ENCODE measurements at places on chromosomes 1 and 21.

- no peak for DNase-seq
Measured at GRCh38 chr1:151135433-151136385, 10.7 kb downstream of the SEMA6C start.

GRCh38 chr1:171784784-171785183 lies 3.3 kb downstream of the METTL13 start:
- no peak for DNase-seq

DNA sequence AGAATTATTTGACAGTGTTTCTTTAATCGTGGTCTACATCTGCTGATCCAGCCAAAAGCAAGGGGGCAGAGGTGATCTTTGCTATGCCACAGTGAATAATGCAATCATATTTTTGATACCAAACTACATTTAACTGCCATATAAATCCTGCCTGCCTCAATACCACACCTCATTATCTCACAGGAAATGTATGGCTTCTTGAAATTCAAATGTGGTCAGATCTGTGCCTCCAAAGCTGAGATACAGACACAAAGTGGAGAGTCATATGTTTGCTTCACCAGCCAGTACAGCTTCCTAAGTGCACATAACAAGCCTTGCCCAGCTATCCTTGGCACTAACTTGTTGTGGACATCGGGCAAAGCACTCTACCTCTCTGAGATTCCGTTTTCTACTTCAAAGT lies 250.0 kb upstream of the NFIA start:
- no peak for DNase-seq

DNA sequence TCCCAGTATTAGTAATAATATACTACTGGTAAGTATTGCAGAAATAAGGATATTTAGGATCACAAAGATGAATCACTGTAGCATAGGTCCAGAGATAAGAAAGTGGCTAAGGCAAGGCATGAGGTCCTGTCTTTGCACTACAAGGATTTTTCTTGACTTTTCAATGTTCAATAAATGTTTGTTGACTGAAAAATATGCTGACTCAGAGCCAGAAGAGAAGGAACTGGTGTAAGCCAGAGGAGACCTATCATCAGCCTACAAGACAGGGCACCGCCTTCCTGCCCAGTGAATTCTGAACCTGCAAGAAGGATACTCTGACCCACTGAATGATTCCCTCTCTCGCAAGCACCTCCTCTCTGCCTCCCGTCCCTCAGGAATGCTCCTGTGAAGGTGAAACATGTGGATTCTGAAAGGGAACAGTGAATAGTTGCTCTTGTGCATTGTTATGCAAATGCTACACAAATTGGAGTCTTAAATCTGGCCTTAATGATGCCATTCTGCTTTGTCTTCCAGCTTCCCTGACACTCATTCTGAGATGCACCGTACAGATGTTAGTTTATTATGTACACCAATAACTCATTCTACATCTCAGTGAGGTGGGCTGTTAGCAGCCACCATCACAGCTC lies 540.0 kb downstream of the OMA1 start:
- no peak for DNase-seq

- DNase-seq = no peak
Measured at GRCh38 chr1:241507189-241507863, 12.2 kb downstream of the FH start.

DNA sequence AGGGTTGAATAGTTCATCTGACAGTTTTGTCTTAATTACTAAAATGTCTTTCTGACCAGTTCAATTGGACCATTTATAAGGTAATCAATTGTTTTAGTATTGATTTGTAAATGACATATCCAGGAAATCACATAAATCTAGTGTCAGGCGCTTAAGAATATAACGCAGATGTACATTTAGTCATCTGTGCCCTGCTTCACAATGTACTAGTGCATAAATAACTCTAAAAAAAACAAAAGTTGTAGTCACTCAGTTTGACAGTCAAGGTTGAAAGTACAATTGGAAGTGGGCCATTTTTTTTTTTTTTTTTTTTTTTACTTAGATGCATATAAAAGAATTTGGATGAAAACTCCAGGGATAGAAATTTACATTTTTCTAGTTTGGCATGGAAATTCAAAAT lies 490.4 kb downstream of the PTPRC start:
- no peak for DNase-seq

DNA sequence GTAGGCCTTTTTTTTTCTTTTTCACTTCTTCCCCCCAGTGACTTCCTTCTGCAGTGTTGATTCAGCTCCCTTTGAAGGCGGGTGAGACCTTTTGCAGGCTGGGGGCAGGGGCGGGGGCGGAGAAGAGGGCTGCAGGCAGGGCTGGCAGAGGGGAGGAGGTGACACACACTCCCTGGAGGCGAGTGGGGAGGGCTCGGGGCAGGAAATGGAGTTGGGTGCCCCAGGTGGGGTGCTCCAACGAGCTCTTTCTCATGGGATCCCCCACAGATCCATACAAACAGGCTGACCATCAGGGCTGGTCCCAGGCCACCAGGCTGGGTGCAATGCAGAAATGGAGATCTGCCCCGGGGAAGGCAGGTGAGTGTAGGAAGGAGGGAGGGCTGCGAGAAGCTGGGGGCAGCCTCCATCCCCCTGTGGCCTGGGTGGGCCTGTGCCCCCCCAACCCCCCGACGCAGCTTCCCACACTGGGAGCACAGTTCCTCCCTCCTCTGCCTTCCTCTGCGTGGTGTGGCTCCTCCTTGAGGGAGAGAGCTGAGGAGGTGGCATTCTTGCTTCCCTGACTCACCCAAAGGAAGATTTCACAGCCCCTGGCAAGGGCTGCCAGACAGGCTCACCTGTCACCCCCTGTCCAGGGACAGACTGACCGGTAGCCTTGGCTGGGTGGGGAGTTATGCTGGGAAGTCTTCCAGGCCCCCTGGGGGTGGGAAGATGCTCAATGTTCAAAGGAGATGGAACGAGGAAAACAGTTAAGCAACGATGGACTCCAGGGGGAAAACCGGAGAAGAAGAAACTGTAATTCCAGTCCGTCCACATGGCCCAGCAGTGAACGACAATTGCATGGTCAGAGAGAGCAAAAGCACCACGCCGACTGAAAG lies 7.1 kb upstream of the ITGB2 start:
- DNase-seq = no peak

DNA sequence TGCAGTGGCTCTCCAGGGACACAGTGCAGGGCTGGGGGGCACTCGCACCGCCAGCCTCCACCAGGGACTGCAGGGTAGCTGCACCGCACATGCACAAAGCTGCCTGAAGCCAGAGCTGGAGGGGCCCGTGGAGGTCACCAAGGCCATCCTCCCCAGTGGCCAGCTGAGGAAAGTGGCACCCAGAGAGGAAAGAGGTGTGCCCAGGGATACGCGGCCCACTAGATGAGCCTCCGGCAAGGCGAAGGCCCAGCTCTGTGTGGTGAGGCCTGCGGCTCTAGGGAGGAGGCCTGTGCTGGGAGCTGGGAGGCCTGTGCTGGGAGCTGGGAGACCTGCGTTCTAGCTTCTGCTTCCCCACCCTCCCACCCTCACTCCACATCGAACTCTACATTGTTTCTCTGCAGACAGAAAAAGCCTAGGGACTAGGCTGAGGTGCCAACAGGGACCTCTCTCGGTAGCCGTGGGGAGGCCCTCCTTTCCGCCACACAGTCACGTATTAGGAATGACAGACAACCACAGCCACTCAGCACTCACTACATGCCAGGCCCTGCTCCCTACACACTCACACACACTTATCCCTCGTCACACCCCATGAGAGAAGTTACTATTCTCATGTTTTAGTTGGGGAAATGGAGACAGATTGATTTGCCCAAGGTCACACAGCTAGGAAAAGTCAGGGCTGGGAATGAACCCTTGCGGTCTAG lies 921 bp upstream of the ASCL5 start:
- no peak for DNase-seq

DNA sequence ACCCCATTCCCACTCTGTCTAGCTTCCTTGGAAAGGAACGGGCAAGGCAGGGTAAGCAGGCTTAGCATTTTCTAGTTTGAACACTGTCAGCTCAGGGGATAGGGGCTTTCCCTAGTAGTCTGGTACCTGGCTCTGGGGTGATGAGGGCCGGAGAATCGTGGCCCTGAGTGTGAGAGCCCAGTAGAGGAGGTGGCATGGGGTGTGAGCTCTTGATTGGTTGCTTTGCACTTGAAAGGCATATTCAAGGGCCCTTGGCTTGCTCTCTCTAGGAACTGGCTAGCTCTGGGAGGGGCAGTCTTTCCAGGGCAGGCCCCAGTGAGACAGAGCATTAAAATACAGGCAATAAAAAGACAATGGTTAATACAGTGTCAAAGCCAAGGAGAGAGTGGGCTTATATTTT lies 10.8 kb upstream of the EXTL1 start:
- DNase-seq = no peak

- no peak for DNase-seq
Measured at GRCh38 chr21:41991659-41992058, 18.5 kb downstream of the ZBTB21 start.

DNA sequence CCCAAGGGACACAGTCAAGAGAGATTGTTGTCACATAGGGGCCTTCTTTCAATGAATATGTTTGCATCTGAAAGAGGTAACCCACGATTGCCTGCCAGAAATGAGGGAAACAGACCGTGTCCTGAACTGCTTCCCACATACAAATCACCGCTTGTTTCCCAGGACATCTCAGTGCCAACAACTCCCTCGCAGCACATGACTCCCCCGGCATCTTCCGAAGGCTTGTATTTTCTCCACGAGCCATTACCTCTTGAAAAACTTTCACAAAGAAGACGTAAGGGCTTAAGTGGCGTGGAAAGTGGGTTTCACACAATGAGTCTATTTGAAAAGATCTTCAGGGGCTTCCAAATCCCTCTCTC lies 31.6 kb upstream of the PDE9A start:
- no peak for DNase-seq

DNA sequence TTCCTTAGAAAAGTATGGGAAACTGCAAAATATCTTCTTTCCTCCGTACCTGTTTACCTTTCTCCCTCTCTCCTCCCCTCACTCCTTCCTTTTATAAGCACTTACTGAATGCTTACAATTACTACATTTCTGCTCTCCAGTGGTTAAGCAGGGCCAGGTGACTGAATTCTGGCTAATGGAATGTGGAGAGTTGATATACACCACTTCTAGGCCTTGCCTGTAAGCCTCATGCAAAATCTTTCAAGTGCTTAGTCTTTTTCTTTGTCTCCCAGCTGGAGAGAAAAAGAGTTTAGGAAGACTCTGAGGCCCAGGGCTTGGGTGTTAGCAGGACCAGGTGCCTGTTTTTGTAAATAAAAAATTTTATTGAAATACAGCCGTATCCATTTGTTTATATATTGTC lies 77.7 kb upstream of the CACNA1E start:
- DNase-seq = no peak

- no peak for DNase-seq
Measured at GRCh38 chr1:2406451-2407041, 5.8 kb downstream of the PEX10 start.

- no peak for DNase-seq
Measured at GRCh38 chr21:29487154-29487553, 188.4 kb downstream of the BACH1 start.
